ENCODE measurements at places on chromosomes 13 and 19.

DNA sequence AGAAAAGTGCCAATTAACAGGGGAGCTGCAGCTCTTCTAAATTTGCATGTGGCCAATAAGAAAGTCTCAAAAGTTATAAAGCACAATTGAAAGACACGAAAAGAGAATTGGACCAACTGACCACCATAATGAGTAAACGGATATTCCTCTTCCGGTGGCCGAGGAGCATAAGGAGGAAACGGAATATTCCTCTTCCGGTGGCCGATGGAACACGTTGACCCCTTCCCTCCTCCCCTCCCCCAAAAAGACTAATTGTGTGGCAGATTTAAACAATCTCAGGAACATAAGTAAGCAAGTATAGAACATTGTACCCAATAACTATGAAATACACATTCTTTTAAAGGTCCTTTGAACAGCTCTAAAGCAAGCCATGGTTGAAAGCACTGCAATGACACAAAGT lies 41.2 kb upstream of the TUBGCP3 start:
- no peak for DNase-seq

- no peak for DNase-seq
Observed at GRCh38 chr13:26658448-26659385, 101.2 kb downstream of the WASF3 start.

GRCh38 chr19:12314553-12314952 lies 18.9 kb downstream of the ZNF563 start:
- no peak for DNase-seq

- peak; percentile 52 for DNase-seq
Observed at GRCh38 chr13:42110410-42111155, 62.1 kb downstream of the DGKH start.

DNA sequence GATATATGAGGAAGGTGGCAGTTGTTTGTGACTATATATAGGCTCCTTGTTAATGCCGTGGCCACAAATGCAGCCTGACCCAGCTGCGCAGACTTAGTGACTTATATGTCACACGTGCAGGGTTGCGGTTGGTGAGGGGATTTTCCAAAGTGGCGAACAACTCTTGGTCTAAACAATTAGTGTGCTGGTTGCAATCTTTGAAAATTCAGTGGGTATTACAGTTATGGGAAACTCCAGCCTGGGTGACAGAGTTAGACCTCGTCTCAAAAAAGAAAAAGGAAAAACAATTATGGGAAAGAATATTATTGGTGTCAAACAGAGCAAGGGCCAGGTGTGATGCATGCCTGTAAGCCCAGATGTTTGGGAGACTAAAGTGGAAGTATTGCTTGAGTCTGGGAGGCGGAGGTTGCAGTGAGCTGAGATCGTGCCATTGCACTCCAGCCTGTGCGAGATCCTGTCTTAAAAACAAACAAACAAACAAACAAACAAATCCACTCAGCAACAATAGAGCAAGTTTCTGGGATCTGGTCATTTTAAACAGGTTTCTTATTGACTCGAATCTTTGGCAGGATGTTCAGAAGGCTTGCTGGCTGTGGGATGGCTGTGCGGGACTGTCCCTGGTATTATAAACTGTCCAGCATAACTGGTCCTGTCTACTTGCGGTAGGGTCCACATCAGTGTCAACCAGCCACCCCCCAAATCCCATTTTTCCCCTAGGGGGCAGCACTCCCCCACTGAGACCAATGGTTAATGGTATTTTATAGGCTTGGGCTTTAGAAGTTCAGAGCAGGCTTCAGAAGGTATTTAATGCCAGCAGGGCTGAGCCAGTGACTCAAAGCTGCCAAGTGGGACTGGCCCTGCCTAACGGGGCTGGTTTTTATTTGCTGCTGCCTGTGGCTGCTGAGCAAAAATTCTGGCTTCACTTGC lies 15.4 kb downstream of the RELB start:
- peak; percentile 79 for DNase-seq

DNA sequence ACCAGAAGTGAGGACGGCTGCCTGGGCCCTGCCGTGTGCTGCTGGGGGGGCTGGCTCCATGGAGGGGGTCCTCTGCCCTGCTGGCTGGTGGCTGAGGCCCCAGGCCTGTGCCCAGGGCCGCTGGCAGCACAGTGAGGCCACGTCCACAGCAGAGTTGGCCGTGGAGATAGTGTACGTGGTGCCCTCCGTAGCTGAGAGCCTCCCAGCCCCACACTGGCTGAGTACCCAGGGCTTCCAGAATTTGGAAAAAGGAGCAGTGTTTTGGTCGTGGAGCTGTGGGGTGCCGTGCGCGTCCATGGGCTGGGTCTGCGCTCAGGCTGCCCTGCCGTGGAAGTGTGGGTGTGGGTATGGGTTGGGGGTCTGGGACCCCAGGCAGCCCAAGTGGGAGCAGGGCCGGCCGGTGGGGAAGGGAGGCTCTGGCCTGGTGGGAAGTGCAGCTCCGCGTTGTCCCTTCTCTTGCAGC lies 5.9 kb downstream of the PTBP1 start:
- DNase-seq, result no peak

GRCh38 chr13:41546372-41547190 lies 89.2 kb downstream of the RGCC start:
- DNase-seq, result no peak

GRCh38 chr13:65892859-65893258 lies 1337.3 kb downstream of the PCDH9 start:
- no peak for DNase-seq

GRCh38 chr13:78659450-78659730 lies 435 bp upstream of the OBI1 start:
- DNase-seq, result no peak

All from neural crest cell (in vitro differentiated cells).